Fibroblast of skin of abdomen (primary cell): ENCODE measurements at places on chromosomes 1 and 21.

GRCh38 chr1:38244218-38244845 is 197.7 kb upstream of the POU3F1 start:
- no peak for DNase-seq

DNA sequence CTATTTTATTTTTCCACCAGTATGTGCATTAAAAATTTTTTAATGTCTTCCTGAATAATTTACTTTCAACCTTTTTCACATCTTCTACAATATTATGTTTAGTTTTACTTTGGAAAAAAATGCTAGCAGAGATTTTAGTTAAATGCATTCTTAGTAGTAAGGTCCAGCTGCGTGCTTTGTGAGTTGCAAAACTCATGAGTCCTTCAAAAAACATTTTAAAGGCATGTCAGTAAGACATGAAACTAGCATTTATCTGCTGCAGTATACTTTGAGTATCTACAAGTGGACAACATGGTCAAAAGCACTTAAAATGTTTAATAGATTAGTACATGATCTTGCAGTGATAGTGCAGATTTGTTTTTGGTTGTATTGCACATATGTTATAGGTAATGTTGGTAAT is 139.0 kb downstream of the HS2ST1 start:
- no peak for DNase-seq

- DNase-seq, result no peak
These were observed 51.8 kb downstream of the RGS2 start for GRCh38 chr1:192860478-192861185.

- DNase-seq, result peak; percentile 76
These were observed 53.0 kb downstream of the IER5 start for GRCh38 chr1:181141431-181141910.

- DNase-seq, result no peak
These were observed 57.3 kb downstream of the SLC37A1 start for GRCh38 chr21:42570841-42571387.

DNA sequence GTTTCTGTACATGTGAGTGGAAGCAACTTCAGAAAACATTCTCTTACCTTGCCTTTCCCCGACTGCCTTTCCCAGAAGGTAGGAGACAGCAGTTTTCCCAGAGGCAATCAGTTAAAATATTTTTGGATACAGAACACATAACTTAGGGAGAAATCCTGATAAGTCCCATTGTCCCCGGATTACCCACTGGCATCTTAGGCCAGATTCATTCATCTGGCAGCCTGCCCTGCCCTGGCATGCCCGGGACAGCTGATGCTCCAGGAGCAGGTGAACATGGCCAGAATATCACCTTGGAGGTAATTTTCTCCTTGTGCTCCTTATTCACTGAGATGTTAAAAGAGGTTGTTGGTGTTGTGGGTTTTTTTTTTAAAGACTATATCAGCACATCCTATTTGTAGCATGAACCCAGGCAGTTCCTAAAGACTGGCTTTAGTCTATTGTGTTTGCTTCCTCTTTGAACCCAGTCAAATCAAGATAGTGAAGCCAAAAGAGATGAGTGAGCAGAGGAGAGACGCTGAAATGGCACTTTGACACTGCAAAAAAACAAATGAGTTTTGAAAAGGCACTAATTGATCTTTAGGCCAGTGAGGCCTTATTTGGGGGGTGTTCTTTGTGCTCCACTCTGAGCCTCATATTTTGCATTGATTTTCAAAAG is 139.6 kb downstream of the PLPP3 start:
- no peak for DNase-seq

DNA sequence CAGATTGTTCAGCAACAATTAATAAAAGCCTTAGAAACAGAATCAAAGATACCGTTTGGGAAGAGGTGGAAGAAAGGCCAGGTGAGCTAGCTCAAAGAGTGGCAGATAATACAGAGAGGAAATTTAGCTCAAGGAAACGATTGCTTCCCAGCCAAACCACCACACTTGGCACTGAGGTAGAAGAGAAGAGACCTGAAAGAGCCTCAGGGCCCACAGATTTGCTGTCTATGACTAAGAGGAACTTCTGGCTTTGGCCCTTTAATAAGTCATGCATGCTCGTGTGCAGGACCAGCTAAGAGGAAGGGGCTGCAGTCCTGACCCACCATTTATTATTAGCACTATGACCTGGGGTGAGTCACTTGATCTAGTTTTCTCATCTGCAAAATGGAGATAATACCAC is 72.8 kb upstream of the BCL10 start:
- DNase-seq, result no peak

DNA sequence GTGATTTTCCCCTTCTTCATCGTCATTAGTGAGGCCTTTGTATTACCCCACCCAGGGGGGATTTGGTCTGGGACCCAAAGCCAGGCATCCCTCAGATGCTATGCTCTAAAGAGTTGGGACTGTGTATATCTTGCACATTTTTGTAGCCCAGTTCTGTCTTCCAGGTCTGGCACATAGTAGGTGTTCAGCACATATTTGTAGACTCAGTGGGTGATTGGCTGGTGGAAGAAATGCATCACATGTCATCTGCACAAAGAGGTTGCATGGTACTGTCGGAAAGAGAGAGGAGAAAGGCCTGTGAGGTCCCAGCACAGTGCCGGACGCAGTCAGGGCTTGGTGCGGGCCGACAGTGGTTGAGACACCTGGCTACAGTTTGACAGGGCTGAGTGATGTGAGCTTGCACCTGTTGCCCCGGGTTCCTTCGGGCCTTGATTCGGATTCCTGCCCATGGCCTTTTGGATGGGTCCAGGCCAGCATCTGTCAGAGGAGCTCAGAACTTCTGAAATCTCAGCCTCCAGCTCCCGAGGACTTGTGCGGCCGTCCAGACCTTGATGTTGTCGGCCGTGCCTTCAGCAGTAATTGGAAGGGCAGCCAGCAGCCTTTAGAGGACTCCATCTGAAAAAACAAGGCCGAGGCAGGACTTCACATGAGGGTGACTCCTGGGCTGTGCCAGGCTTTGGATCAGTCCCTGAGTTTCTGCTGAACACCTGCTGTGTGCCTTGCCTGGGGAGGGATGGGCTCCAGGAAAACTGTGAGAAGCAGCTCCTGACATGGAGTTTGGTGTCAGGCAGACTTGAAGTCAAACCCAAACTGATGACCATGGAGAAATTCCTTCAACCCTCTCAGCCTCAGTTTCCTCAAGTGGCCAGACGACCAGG is 40.9 kb upstream of the PADI1 start:
- DNase-seq, result no peak

GRCh38 chr1:232423591-232423990 is 206.3 kb downstream of the SIPA1L2 start:
- DNase-seq, result no peak

DNA sequence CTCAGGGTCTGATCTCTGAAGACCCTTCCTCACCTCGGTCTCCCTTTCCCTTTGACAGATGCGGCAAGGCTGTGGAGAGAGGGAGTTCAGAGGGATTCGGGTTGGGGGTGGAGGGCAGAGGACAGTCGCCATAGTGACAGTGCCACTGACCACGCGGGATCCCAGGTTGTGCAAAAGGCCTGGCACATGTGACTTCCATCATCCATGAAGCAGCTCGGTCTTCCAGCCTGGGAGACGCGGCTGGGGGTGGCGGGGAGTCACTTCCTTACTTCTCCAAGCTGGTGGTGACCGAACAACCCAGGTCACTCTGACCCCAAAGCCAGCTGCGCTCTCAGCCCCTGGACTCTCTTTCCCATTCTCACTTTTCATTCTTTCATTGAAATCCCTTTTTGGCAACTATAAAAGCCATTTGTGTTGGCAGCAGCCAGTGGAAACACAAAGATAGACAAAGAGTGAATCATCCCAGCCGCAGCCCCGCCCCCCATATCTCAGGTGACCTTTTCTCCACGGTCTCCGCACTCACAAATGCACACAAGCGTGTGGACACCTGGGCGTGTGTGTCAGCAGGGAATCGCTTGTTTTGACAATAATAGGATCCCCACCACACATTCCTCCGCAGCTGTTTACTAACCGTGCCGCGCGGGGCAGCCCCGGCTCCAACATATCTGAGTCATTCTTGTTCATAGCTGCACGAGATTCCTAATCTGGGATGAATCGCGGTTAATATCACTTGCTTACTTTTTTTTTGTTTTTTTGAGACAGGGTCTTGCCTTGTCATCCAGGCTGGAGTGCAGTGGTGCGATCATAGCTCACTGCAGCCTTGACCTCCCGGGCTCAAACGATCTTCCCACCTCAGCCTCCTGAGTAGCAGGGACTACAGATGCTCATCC is 68.3 kb downstream of the DHRS3 start:
- DNase-seq, result peak; percentile 87

DNA sequence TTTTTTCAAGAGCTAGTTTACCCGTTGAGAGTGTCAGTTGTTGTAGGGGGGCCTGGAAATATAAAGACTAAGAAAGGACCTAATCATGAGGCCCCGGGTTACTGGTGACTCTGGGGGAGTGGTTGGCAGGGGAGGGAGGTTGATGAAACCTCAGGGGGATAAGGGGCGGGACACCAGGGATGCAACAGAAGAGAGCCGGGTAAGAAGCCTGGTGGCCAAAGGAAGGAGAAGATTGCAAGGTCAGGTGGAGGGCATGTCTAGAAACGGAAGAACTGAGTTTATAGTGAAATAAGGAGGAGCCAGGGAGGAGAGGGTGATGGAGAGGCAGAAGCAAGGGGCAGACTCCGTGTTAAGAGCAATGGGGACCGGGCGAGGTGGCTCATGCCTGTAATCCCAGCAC is 12.5 kb upstream of the SPOCD1 start:
- DNase-seq, result no peak

DNA sequence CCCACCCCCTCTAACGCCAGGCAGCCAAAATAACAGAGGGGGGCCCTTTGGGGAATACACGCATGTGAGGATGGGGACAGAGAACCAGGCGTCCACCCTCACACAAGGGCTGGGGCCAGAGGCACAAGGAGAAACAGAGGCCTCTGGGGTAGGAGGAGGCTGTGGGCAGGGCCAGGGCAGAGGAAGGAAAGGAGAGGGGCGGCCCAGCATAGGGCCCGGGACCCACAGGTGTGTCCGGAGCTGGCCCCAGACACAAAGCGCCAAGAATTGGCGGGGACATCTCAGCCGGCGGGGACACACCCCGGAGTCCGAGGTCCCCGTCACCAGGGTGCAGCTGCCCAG is 6.7 kb downstream of the PLEKHG5 start:
- no peak for DNase-seq

DNA sequence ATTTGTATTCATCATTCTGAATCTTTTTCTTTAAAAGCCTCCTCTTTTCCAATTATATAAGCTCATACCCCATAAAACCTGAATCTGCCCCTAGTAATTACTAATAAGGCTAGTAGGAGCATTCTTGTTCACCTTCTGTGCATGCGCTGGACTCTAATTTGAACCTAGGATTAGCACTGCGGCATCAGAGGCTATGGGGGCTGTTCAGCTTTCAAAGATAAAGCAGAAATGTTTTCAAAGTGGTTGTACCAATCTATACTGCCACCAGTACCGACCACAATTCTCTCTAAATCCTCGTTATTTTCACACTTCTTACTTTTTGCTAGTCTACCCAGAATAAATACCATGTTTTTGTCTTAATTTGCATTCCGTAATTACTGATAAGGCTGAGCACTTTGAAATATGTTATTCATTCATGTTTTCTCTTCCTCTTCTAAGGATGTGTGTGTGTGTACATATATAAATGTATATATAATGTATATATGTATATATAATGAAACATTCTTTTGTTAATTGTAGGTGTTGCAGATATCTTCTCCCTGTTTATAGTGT is 1.6 kb upstream of the DDX59 start:
- DNase-seq, result no peak

DNA sequence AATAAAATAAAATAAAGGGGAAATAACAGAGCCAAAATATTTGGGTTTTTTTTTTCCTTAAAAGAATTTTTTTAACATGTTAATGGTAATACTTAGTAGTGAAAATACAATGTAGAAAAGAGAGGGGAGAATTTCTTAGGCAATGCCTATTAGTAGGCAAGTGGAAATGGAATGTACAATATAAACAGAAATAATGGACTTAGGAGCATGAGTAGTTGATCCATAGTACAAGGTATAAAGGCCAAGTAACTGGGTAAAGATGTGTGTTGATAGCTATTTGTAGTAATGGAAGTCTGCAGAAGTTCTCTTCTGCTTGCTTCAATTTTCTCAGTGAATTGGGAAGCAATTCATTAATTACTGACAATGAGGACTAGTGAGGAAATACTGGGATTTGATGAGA is 34.4 kb downstream of the TESK2 start:
- no peak for DNase-seq

- peak; percentile 18 for DNase-seq
These were observed 3.5 kb upstream of the TIAM1 start for GRCh38 chr21:31347435-31348032.

DNA sequence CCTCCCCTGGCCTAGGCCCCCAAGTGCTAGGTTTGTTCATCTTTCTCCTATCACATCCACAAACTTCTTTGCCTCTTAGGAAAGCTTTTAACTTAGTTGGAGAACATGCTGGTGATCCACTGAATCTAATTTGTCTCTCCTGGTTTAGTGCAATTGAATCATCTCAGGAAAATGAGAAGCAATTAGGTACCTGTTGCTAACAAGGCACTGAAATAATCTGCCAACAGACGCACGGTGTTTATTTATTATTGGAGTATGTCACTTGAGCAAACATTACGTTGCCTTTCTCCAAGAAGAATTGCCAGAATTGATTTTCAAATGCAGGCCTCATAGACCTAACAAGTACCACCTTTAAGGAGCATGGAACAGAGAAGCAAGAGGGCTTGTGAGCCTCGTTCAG is 309.4 kb downstream of the NFIA start:
- no peak for DNase-seq

- no peak for DNase-seq
These were observed 225.4 kb downstream of the RHOU start for GRCh38 chr1:228960705-228961104.

GRCh38 chr1:150619576-150620509 is 9.6 kb downstream of the ENSA start:
- DNase-seq, result peak; percentile 71

DNA sequence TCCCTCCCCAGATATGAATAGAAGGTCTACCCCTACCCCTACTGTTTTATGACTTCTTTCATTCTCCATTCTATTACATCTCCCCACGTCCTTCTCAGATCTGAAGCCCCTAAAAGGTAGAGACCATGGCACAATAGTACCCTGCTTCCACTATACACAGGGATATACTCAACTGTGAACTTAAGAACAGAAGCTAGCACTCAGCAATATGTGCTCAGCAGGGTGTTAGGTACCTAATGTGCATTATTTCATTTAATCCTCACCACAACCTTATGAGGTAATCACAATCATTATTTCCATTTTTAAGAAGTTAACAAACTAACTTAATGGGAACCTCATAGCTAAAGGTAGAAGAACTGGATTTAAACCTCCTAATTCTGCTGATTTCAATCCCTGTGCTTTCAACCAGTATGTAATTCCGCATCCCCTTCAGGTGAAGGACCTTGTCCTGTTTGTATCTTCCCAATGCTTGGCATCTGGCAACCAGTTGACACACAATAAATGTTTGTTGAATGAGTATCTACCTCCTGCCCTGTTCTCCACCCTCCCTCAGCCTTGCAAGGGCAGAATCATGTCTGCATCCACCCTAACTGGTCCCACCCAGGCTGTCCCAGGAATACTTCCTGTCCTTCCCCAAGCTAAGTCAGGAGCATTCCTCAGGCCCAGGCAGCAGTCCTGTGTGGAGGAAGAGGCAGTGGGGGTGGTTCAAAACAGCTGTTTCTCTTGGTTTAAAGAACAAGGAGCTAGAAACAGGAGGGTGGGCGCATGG is 6.5 kb downstream of the DENND2D start:
- no peak for DNase-seq
